ENCODE measurements at places on chromosomes 5 and 9.

DNA sequence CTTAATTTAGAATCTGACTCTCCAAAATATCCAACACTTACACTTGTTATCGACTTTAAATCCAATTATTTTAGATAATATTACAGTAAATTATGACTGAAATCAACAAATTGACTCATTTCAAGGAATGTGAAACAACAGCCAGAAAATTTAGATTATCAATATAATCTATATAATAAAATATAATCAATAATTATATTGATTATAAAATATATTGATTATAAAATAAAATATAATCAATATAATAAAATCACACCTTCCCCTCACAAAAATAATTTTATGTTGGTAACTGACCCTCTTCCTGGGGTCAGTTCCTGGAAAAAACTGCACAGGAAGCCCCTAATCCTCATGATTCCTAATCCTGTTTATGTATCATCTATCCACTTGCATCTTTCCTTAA lies 91.1 kb downstream of the CEMIP2 start:
- DNase-seq = no peak

GRCh38 chr5:63805151-63805550 lies 157.1 kb downstream of the HTR1A start:
- DNase-seq = no peak

DNA sequence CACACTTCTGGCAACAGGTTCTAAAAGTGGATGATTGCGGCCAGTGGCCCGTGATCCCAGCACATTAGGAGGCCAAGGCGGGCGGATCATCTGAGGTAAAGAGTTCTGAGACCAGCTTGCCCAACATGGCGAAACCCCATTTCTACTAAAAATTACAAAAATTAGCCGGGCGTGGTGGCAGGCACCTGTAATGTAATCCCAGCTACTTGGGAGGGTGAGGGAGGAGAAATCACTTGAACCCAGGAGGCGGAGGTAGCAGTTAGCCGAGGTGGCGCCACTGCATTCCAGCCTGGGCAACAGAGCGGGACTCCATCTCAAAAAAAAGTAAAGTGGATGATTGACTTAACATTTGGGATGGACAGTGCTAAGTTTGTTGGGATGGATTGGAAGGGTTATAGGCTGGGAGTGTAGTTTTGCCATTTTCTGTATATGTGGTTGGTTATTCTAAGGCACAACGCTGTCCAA lies 3.4 kb downstream of the MATR3 start:
- DNase-seq = no peak

GRCh38 chr9:625613-626012 lies 215.9 kb upstream of the DMRT1 start:
- no peak for DNase-seq

DNA sequence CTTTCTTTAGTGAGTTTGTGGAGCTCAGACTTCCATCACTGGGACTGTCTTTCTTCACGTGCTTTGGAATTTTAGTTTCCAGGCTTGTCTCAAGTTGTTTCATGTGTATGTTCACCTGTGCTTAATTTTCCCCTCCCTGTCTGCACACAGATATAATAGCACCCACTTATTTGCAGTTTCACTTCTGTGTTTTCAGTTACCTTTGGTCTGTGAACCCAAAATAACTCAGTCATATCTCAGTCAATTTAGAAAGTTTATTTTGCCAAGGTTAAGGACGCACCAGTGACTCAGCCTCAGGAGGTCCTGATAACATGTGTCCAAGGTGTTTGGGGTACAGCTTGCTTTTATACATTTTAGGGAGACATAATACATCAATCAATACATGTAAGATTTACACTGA lies 330.4 kb downstream of the ICE1 start:
- no peak for DNase-seq

- no peak for DNase-seq
Observed at GRCh38 chr9:123537809-123538208, 181.8 kb downstream of the CRB2 start.

GRCh38 chr5:93595420-93596147 lies 12.6 kb downstream of the NR2F1 start:
- DNase-seq = no peak

- DNase-seq = no peak
Observed at GRCh38 chr9:81609782-81610739, 79.3 kb downstream of the TLE1 start.
